ENCODE measurements at places on chromosomes 5 and 9.

DNA sequence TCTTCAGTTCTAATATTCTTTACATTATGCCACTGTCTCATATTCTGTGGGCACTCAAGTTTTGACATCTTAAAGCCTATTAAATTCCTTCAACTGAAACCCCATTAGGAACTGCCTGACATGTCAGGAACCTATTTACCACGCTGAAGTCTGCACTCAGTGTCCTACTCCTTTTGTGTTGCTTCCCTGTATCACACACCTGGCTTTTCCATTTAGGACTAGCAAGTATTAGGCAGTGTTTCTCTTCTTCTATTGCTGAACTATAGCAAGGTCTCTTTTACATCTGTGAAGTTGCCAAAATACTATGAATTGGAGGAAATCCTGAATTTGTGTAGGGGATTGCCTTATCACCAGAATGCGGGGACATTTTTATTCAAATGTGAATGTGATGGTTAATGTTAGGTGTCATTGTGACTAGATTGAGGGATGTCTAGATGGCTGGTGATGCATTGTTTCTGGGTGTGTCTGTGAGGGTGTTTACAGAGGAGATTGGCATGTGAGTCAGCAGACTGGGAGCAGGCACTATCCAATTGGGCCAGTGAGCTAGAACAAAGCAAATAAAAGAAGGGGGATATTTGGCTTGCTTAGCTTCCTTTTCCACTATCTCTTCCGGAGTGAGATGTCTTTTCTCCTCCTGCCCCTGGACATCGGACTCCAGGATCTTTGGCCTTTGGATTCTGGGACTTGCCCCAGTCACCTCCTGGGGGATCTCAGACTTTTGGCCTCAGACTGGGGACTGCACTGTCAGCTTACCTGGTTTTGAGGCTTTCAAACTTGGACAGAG, 21.2 kb upstream of the VCAN start:
- no peak for DNase-seq

DNA sequence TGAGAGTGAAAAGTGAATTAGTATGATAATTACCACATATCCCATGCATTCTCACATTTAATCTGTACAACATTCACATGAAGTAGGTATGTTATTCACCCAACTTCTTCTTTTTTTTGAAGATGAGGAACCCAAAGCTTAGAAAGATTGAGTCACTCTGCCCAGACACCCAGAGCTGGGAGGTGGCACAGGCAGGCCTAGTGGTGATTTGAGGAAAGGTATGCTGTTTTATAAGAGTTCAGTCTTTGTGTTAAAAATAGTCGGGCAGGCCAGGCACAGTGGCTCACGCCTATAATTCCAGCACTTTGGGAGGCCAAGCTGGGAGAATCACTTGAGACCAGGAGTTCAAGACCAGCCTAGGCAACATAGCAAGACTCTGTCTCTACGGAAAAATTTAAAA, 285.3 kb downstream of the NR3C1 start:
- no peak for DNase-seq

- no peak for DNase-seq
These were observed 189.9 kb downstream of the ARL15 start for GRCh38 chr5:54120473-54120872.

- DNase-seq: no peak
These were observed 2.4 kb downstream of the NEUROG1 start for GRCh38 chr5:135533334-135533733.

GRCh38 chr5:16819522-16820167, 116.4 kb downstream of the MYO10 start:
- no peak for DNase-seq

DNA sequence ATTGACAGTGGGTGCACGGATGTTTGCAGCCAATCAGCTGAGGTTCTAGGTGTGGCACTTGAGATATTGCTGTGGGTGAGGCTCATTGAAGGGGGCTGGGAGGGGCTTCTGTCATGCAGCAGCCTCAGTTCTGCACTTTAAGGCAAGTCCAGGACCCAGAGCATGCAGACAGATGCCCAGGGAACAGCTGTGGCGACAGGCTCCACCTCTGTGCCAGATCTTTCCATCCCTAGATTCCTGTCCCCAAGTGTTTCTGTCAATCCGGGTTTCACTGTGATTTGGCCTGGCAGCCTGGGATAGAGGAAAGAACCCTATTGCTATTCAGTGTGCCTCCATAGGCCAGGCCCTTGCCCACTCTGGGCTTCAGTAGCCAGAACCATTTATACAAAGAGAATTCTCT, 20.8 kb upstream of the CERCAM start:
- DNase-seq: no peak

- no peak for DNase-seq
These were observed 157.1 kb downstream of the PBX3 start for GRCh38 chr9:125904155-125904851.

DNA sequence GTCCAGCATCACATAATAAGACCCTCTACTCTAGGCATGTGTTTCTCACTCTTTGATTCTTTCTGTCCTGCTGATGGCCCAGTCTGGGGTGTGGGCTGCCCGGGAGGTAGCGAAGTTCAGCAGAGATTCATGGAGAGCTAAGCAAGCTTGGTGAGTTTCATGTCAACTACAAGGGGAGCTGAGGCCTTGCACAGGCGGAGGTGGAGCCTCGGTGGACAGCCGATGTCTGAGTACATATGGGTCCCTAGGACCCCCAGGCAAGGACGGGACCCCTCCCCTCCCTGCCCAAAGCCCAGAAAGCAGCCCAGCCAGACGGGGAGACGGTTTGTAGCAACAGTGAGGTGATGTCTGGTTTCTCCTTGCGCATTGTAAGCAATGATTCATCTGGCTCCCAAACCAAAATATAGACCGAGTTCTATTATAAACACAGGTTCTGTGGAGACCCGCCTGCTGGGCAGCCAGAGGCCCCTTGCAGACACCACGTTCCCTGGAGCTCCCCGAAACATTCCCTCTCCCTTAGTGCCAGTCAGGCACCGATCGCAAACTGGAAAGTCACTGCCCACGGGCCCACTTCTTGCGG, 45.5 kb downstream of the COL27A1 start:
- no peak for DNase-seq

GRCh38 chr5:54959673-54960418, 25.5 kb downstream of the ESM1 start:
- DNase-seq: no peak

DNA sequence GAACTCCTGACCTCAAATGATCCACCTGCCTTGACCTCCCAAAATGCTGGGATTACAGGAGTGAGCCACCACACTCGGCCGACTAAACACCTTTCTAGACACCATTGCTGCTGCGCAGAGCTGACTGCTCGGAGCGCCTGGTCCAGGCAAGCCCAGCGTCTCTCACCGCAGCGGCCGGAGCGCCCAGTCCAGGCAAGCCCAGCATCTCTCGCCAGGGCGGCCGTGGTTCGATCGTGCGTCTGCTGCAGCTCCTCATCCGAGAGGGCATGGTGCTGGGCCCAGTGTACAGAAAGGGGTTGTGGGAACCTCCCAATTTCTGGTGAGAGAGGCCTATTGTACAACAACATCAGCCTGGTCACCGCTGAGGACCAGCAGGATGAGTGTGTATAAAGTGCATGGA, 109.5 kb upstream of the RAPGEF1 start:
- no peak for DNase-seq

GRCh38 chr9:137156567-137157375, 13.1 kb downstream of the LRRC26 start:
- peak; percentile 14 for DNase-seq

DNA sequence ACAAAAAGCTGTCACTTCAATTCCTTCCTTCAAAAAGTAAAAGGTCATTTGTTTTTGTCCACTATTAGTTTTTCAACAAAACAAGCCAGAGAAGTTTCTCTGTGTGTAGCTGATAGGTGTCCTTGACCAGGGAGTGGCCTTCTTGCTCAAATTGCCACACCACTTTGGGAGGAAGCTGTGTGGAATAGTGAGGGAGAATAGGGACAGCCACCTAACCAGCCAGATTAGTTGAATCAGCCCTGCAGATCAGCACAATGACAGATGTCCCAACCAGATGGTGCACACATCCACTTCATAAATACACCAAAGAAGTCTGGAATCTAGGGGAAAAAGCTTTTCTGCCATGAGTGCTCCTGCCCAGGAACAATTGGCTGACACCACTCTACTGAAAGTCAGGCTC, 37.2 kb downstream of the NREP start:
- no peak for DNase-seq

GRCh38 chr9:137431416-137431931, 8.3 kb downstream of the NOXA1 start:
- no peak for DNase-seq

GRCh38 chr5:121919046-121919445, 42.7 kb upstream of the SRFBP1 start:
- no peak for DNase-seq

DNA sequence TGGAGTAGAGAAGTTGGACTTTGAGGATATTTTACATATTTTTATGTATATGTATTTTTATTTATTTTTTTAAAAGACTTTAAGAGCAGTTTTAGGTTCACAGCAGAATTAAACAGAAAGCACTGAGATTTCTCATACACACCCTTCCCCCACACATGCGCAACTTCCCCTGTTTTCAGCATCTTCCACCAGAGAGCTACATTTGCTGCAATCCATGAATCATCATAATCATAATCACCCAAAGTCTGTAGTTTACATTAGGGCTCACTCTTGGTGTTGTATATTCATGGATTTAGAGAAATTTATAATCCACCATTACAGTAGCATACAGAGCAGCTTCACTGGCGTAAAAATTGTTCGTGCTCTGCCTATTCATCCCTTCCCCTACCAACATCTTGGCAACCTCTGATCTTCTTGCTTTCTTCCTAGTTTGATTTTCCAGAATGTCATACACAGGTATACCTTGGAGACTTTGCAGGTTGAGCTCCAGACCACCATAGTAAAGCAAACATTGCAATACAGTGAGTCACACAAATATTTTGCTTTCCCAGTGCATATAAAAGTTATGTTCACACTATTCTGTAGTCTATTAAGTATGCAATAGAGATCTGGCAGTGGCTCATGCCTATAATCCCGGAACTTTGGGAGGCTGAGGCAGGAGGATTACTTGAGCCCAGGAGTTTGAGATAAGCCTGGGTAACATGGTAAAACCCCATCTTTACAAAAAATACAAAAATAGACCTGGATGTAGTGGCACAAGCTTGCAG, 9.6 kb upstream of the CCDC171 start:
- no peak for DNase-seq

- DNase-seq: no peak
These were observed 40.0 kb downstream of the CXXC5 start for GRCh38 chr5:139688088-139688702.
